Chondrocyte (in vitro differentiated cells): ENCODE measurements at places on chromosomes 4 and X. TPM values are rescaled to one million over a fixed set of nuclear protein-coding genes. Genes with fewer than 3 reads are reported as not detected.

DNA sequence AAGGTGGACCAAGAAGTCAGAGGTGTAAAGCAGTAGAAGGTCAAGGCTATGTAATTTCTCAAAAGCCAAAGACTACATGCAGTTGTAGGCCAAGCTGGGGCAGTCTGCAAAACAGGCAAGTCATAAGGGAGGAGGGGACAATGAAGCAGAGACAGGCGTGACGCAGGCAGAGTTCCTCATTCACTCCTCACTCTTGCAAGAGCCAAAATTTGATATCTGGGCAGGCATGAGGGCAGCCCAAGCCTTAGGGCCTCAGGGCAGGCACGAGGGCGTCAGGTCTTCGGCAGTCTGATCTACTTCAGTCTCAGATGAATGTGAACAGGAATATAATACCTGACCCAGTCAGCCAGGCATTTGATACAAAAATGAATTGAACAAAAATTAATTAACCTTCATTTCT, 86.4 kb upstream of the AGA start:
- DNase-seq, result no peak

The TMSB15B gene
- 6.8 to 12.5 TPM (median 9.7 TPM) in 3 replicates for total RNA-seq

DNA sequence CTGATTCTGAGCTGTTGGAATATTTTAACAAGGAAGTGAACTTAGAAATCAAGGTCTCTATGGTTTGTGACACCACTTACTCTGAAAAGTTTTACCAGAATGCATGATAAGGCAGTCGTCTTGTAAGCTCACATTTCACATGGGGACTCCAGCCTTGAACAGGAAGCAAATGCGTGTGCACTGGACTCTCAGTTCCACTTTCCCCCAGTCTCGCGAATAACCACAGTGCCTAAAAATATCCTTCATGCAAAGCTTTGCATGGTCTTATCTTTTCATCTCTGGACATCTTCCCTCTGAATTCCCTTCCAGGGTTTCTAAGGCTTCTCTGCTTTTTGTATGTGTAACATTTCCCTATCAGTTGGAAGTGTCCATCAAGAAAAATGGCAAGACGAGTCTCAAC, 581.8 kb downstream of the NLGN4X start:
- no peak for DNase-seq

The PAGE2 gene
- total RNA-seq, result not detected in 3 replicates

DNA sequence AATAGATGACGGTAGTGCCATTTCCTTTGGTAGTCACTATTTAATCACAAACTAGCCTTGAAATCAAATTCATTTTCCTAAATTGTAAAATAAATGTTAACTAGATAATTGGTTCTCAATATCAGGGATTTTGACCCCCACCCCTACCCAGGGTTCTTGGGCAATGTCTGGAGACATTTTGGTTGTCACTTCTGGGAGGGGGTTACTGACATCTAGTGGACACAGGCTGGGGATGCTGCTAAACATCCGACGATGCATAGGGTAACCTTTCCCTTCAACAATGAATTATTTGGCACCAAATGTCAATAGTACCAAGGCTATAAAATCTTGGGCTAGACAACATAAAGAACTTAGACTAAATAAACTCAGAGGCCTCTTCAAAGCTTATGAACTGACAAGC, 285.8 kb upstream of the TRPC5 start:
- no peak for DNase-seq

GRCh38 chr4:39883646-39884045, 94.1 kb downstream of the PDS5A start:
- DNase-seq, result no peak

The XAGE1A gene
- total RNA-seq, result not detected in 3 replicates

The TSPAN5 gene
- total RNA-seq, result 52.2 to 57.7 TPM (median 55.5 TPM) in 3 replicates

The NPY1R gene
- 0.22 TPM in 2 of 3 replicates, not detected in the other for total RNA-seq

DNA sequence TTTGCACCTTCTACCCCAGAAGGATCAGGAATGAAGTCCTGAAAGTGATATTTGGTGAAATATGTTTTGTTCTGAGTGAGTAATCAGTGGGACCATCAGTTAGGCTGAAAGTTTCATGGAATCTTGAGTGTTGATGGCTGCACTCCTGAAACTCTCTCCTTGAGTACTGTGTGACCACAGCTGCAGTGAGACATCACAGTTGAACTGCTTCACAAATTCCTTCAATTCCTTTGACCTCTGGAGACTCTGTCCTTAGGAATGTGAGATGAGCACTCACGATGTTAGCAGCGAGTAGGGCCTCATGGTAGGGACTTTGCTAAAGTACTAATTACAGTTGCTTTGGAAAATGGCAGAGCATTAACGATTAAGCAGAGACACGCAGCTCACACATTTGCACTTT, 142.9 kb upstream of the SLC4A4 start:
- no peak for DNase-seq

GRCh38 chrX:12013211-12013618, 125.1 kb upstream of the FRMPD4 start:
- DNase-seq, result no peak

GRCh38 chr4:138680989-138681604, 334.5 kb upstream of the NOCT start:
- no peak for DNase-seq

The KIAA1210 gene
- not detected in 3 replicates for total RNA-seq

The ARHGEF6 gene
- 11.8 to 13.8 TPM (median 12.2 TPM) in 3 replicates for total RNA-seq

DNA sequence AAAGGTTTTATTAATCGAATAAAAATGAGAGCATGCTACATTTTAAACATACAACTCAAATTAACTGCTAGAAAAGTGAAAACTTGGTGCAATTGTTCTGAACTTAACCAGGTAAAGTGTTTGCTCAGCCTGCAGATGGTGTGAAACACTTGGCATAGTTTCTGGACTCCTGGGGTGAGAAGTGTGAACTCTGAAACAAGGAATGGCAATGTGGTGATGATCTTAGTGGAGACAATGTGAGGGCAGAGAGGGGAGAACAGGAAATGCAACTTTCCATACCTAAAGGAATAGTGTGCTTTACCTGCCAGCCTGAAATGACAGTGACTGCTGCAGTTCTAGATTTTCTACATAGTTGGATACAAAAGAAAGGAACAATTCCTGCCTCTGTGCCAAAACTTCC, 57.4 kb downstream of the CCSER1 start:
- DNase-seq, result no peak

The RHOXF2B gene
- total RNA-seq, result not detected in 3 replicates

The SORCS2 gene
- total RNA-seq, result 9.4 to 21.7 TPM (median 10.9 TPM) in 3 replicates

DNA sequence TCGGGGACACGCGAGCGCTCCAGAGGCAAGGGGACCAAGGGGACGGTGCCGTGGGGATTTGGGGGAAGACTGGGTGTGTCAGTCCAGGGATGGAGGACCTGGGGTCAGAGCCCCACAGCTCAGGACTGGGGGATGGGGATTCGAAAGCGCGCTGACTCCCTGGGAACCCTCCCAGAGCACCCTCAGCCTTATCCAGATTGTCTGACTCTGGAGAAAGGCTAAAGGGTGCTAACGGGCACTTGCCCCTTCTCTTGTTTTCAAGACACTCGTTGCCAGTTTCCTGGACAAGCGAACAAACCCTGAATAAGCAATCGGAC, 1.1 kb downstream of the DOCK11 start:
- DNase-seq, result no peak

- no peak for DNase-seq
Measured at GRCh38 chrX:110541266-110541665, 182.6 kb downstream of the RTL9 start.

The SPIN4 gene
- 3.4 to 7.0 TPM (median 3.8 TPM) in 3 replicates for total RNA-seq

DNA sequence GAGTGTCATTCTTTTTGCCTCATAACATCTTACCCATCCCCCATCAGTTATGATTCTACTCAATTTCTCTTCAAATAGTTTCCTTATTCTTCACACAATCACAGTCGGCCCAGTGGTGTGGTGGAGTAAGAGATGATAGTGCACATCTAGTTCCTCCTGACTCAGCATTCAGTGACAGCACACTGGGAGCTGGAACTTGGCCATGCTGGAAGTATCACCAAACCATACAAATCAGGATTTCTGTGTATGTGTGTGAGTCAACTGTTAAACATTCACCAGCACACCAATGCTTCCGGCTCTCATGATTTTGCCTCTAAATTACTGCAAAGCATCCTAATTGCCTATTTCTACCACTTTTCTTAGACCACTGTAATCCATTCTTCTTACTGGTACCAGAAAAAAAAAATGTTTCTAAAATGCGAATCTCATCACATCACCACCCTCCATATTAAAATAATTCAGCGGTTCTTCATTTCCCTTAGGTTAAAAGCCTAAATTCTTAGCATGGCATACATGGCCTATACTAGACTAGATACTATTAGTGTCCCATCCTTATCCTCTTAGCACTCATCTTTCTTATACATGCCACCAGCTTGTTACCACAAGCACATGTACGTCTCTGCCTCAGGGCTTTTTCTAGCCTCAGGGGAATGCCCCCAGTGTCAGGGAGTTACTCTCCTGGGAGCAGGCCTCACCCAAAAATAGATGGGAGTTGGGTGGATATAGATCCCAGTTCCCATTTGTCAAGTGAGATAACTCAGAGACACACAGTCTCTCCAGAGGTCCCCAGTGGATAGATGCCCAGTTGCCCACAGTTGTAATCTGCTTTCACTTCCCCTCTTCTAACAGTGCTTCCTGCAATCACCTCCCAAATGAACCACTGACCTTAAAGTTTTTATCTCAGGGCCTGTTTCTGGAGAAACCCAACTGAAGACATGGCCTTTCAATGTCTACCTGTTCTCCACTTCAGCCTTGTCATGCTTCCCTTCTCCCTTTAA, 49.2 kb upstream of the DDX53 start:
- no peak for DNase-seq

DNA sequence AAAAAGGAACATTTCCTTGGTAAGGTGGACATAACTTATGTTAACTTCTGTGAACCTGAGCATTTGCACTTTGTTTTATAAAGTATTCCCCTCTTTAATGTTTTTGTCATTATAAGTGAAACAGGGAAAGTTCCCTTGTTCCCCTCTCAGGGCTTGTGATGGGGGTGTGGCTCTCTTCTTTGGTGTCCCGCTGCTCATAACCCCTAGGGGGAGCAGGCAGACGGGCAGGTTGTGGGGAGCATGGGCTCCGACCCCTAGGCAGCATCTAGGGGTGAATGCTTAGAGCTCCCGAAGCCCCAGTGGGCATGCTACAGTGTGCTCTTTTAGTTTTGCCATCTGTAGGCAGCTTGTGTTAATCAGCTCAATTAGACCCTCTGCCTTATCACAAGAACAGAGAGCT, 200.4 kb downstream of the DACH2 start:
- DNase-seq, result peak; percentile 53

The VCX3B gene
- not detected in 3 replicates for total RNA-seq

- no peak for DNase-seq
Measured at GRCh38 chr4:147960971-147961370, 229.1 kb downstream of the ARHGAP10 start.

DNA sequence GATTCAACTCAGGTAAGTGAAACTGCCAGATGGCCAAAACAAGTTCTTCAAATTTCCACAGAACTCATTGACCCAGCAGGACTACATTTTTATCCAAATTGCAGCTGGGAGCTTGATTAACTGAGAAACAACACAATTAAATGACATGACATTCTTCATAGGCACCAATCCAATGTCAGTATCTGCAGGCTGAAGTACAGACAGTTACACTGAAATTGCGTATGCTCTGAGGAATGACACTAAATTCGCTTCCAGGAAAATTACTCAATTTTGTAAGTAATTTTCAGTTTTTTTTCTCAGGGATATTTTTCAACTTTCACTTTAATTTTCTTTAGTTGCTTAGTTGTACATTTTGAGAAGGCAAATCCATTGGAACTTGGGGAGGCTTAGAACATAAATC, 4.5 kb downstream of the C1GALT1C1 start:
- DNase-seq, result no peak

The TBC1D8B gene
- total RNA-seq, result 15.7 to 19.8 TPM (median 16.5 TPM) in 3 replicates

GRCh38 chrX:136207546-136207945, 43.7 kb downstream of the MAP7D3 start:
- no peak for DNase-seq

DNA sequence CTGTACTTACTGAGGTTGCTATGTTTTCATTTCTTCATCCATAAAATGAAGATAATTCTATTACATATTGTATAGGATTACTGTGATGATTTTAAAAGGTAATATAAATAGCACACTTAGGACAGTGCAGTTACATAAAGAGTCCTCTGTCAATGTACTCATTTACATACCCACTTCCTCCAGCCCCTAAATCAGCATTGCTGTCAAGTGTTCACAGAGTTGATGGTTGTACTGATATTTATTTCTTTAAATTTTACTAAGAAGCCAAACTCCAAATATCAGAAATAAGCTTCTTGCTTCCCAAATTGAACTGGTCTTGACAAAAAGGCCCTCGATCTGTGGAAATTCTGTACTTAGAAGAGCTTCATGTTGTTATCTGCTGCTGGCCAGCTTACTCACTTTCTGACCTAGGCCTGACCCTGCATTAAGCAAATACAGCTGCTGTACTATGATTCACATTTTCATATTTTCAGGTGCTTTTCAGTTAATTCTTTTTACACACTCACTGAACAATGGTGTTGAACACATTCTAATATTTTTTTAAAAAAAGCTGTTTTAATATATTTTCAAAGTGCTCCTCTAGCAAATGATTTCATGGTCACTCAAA, 259.6 kb downstream of the UNC5C start:
- DNase-seq, result no peak

The SOD3 gene
- 4.2 to 22.9 TPM (median 22.3 TPM) in 3 replicates for total RNA-seq
